ENCODE measurements at places on chromosomes 16 and 17.

GRCh38 chr17:81044764-81045589 is 10.0 kb downstream of the BAIAP2 start:
- DNase-seq: peak; percentile 40

DNA sequence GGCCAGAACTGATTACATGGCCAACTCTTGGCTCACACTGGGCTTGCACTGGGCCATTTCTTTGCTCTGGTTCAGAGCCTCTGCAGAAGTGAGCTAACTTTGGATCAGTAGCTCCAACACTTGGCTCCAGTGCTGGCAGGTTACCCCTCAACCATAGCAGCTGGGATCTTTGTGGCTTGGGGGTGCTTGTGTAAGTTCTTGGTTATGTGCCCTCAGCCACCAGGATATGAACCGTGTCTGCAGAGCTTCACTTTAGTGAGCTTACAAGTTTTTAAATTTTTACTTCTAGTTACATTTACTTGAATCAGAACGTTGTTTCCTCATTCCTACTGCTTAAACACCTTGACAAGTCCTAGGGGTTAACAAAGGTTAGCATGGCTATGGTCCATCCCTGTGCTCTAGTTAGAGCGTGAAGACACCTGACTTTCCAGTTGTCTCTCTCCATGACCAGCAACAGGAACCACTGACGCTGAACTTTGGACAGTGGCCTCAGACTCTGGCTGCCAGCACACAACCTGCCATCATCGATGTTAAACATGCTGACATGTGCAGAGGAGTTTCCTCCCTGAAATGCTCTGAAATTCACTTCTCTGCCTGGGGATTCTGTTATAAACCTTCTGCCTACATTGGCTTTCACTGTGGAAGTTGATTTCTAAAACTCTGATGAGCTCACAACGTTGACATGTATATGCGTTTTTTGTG is 4.1 kb downstream of the PDF start:
- no peak for DNase-seq

GRCh38 chr17:79022507-79022991 is 1.4 kb upstream of the C1QTNF1 start:
- DNase-seq: no peak

DNA sequence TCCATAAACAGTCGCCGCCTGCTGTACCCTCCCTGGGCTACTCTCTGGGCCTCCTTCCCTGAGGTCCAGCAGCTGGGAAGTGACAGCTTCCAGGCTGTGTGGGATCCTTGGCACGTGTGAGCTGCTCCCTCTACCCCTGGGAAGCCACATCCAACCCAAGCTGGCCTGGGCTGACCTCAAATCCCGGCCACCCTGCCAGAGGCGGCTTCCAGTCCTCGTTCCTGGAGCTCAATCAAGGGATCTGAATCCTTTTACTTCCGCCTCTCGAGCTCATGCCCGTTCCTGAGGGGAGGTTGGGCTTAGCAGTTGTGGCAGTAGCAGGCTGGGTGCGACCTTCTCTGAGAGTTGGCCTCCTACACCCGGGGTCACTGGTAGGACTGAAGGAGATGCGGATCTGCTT is 82.5 kb downstream of the NETO2 start:
- no peak for DNase-seq

All from fibroblast of skin of back (primary cell).